ENCODE measurements at places on chromosomes 16 and 17. TPM values are rescaled to one million over a fixed set of nuclear protein-coding genes. Genes with fewer than 3 reads are reported as not detected.

The TBX2 gene
- total RNA-seq: 0.08 TPM

The IL34 gene
- 1.2 TPM for total RNA-seq

The ARL16 gene
- 35.5 TPM for total RNA-seq

The RAMP2 gene
- total RNA-seq: not detected

The SSTR5 gene
- not detected for total RNA-seq

The PDIA2 gene
- not detected for total RNA-seq

The NPB gene
- total RNA-seq: 0.17 TPM

The LPO gene
- not detected for total RNA-seq

The LASP1 gene
- total RNA-seq: 390 TPM

The TPSG1 gene
- 1.3 TPM for total RNA-seq

The TPSAB1 gene
- 6.6 TPM for total RNA-seq

The PLA2G10 gene
- not detected for total RNA-seq

The DNAH3 gene
- total RNA-seq: not detected

The FNDC8 gene
- total RNA-seq: not detected

The HBA2 gene
- not detected for total RNA-seq

The CES1 gene
- total RNA-seq: not detected

The GP1BA gene
- total RNA-seq: not detected

The FAM171A2 gene
- total RNA-seq: not detected

The MARCHF10 gene
- not detected for total RNA-seq

The GGT6 gene
- not detected for total RNA-seq

The ADORA2B gene
- 3.2 TPM for total RNA-seq
